Activated CD4-positive, alpha-beta T cell treated with anti-CD3 and anti-CD28 coated beads, Interleukin-2, Interleukin-4, amounts not matched to agents 100 ng/mL and 50 ng/mL, durations not matched to agents 16 hours and 8 hours (primary cell): ENCODE measurements at places on chromosomes 1 and 21.

DNA sequence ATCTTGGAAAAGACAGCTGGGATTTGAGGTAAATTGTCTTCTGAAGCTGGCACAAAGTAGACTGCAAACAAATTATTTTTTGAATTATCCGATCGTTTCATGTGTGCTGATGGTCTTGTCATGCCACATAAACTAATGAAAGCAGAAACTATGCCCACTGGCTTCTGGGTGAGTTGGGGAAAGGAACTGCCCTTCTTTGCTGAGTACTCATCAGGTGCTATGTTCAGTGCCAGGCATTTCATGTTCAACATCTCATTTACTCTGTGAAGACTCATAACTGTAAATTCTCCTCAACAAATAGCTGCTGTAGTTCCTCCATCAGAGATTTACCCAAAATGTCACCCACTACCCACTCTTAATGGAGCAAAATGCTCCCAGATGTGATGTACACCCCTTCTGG, 1.2 kb downstream of the TRIT1 start:
- no peak for DNase-seq

DNA sequence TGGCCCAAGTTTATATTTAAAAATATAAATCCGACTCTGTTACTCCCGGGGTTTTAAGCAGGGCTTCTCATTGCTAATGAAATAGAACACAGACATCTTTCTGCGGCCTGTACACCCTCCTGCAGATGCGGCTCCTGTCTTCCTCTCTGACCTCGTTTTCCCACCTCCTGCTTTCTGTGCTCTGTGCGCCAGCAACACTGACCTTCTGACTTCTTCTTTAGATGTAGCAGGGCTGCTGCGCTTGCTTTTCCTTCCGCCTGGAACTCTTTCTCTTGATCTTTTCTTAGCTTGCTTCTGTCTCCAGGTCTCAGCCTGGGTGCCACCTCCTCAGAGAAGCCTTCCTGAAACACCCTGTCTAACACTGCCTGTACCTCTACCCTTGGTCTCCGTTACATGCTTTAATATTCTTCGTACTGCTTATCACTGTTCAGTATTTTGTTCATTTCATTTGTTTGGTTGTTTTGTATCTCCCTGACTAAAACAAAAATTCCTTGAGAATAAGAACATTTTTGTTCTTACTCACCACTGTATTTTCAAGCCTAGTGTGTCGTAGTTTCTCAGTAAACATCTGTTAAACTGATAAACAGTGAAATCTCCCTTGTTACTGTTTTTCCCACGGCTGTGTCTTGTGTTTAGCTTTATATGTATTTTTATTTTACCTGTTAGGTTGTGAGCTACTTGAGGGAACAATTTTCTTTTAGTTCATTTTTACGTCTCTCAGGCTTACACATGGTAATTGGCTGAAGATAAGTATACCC, 79.0 kb downstream of the ST3GAL3 start:
- no peak for DNase-seq

- no peak for DNase-seq
Observed at GRCh38 chr21:44658913-44659595, 1.3 kb downstream of the KRTAP12-3 start.

DNA sequence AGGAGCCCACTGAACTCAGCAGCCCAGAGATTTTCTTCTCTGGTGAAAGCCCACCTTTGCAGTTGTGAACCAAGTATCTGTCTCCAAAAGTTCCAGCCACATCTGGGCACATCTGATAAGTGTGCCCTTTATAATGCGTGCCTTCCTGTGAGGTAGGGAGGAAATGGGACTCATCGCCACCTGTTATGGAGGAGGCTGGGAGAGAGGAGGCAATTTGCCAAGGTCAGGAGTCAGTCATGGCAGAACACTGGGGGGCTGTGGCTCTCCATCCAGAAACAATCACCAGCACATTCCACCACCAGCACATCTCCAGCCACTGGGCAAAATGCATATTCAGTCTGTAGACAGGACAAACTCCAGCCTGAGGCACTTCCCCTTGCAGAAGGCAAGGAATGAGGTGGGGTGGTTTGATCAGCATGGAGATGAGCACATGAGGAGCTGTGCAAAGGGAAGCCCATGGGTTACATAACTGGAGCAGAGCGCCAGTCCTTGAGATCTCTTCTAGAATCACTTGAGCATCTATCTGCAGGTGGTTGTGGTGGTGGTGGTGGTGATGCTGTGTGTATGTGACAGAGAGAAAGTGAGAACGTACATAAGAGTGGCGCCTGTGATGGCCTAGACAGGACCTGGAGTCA, 15.0 kb upstream of the LEMD1 start:
- no peak for DNase-seq

DNA sequence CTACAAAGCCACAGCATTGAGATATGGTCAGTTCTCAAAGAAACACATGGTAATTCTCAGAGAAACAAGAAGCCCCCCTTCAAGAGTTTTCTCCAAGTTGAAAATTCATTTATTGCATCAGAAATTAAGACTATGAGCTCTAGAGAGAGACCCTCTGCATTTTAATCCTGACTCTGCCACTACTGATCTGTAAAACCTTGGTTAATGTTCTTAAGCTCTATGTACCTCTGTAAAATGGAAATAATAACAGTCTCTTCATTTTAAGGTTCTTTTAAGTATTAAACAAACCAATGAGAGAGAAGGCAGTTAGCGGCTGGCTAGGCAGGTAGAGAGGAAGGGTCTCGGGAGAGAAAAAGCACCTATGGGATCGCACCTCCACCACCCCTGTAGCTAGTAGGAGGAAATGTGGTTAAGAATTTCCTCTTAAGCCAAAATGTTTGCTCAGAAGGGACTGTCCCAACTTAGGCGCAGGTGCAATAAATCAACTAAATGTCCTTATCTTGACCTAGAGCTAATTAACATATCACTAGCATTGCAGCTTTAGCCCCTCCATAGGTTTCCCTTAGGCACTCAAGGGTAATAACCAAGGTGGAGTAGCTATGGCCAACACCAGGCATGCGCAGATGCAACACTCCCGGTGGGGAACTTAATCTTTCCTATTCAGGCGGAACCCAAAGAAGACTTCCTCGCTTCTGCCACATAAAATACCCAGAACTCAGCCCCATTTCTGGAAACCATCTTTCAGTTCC, 1685.4 kb downstream of the MRPL39 start:
- no peak for DNase-seq

GRCh38 chr1:188194916-188195315, 1366.2 kb downstream of the PLA2G4A start:
- no peak for DNase-seq

DNA sequence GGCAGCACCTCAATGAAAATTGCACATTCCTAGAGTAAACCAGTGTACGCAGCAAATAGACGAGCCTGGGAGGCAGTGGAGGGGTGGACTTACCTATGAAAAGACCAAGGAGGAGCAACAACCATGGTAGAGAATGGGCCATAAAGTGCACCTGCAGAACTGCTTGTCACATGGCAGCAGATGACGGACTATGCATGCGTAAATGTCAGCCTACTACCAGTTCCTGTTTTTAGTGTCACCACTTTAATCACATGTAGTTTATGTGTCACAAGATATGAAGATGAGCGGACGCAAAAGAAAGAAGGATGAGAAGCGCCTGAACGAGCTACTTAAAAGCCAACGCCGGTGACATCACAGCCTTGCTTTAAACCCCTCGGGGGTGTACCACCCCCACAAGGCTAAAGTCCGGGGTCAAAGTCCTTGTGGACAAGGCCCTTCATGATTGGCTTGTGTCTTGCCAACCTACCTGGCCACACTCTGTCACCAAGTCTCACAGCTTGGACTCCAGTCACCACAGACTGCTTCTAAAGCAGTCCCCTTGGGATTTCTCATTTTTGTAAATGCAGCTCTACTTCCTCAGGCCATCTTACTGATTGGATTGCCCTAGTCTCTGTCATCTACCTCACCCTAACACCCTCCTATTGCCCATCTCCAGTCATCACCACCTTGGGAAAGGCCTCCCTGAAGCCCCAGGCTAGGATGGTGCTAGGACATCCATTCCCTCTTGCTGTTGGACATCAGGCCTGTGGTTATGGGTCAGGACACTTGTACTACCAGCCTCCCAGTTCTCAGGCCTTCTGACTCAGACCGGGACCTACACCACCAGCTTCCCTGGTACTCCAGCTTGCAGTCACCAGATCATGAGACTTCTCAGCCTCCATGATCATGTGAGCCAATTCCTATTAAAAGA, 6.0 kb upstream of the LY9 start:
- no peak for DNase-seq

DNA sequence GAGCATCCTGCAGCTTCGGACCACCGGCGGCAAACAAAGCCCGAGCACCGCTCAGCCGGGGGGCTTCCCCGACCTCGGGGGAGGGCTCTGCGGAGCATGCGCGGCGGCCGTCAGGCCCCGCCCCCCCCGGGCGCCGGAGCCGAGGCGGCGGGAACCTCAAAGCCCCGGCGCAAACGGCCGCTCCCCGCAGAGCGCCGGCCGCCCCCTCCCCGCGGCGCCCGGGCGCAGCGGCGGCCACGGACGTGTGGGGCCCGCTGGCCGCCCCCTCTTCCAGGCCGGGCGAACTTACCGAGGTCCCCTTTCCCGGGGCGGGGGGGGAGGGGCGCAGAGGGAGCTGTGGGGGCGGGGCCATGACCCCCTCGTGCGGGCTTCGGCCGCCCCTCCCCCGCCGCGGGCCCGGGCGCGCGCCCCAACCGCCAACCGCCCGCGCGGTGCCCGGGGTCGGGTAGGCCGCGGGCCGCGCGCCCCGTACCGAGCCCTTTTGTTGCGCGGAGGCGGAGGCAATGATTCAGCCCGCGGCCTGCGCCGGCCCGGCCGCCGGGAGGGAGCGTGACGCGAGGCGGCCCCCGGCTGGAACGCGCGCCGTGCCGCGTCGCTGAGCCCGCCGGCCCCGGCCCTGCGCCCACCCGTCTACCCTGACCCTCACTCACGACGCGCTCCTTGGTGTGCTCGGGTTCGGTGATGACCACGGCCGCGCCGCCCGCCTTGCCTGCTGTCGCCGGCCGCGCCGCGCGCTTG, 1.7 kb downstream of the RCC2 start:
- peak; percentile 34 for DNase-seq

DNA sequence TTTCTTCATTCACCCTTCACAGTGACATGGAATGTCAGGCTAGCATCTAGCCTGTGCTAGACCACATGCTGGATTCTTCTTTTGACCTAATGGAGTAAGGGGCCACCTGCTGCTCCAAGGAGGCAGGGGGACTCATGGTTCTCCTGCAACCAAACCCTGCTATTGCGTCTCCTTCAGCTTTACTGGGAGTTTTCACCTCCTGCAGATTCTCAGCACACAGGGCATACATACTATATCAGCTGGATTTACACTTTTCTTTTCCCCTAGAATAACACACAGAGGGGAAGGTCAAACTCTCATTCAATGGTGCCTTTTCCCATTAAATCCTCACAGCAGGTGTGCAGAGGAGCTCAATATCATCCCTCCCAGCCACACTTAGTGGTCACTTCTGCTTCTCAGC, 16.6 kb upstream of the AK5 start:
- no peak for DNase-seq

DNA sequence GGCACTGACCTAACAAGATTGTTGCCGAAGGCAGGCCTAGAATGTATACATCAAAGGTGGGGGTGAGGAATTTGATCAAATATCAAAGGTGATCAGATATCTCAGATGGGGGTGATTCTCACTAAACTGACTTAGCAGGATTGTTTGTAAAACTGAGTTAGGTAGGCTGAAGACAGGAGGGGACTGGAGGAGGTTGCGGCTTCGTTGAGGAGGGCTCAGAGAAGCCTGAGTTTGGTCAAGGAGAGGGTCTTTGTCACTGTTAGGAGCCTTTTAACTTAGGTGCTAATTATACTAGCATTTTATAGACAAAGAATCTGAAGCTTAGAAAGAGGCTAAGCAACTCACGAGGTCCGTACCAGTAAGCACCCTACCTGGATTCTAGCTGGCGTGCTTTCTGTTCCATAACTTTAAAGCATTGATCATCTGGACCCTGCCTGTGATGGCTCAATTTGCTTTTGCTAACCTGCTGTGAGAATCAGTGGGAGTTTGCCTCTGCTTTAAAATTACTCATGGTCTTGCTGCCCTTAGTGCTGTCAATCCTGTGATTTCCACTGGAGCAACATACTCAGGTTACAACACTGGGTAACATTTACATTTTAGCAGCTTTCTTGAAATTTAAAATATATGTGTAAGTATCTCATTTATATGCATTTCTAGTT, 49.8 kb downstream of the ITSN1 start:
- no peak for DNase-seq

DNA sequence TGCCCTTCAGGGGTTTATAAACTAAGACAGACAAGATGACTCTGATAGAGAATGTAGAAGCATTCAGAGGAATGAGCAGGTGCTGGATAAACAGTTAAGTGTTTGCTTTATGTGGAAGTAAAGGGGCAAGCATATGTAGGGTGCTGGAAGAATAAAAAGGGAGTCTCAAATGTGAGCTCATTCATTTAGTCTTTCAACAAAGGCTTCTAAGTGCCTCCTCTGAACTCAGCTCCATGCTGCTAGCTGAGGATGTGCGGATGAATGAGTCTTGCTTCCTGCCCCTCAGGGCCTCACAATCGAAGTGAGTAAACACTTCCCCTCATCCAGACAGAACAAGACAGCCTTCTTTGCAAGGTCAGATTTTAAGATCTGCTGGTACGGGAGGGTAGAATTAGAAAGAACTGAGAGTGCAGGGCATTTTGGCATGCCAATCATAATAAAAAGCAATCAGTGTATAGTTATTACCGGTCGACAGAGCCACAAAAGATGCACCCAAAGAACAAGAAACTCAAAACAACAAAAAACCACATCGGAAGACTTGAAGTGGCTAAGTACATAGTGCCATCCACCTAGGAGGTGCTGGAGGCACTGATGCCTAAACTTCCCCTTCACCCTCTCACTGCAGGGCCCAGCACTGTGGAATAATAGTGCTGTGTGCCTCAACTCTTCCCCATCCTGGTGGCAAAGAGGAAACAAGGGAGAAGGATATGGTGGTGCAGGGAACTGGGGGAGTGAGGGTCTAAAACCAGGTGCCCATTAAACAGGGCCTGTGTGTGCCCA, 69.8 kb downstream of the TNR start:
- no peak for DNase-seq

GRCh38 chr1:71788113-71788512, 494.2 kb downstream of the NEGR1 start:
- no peak for DNase-seq

DNA sequence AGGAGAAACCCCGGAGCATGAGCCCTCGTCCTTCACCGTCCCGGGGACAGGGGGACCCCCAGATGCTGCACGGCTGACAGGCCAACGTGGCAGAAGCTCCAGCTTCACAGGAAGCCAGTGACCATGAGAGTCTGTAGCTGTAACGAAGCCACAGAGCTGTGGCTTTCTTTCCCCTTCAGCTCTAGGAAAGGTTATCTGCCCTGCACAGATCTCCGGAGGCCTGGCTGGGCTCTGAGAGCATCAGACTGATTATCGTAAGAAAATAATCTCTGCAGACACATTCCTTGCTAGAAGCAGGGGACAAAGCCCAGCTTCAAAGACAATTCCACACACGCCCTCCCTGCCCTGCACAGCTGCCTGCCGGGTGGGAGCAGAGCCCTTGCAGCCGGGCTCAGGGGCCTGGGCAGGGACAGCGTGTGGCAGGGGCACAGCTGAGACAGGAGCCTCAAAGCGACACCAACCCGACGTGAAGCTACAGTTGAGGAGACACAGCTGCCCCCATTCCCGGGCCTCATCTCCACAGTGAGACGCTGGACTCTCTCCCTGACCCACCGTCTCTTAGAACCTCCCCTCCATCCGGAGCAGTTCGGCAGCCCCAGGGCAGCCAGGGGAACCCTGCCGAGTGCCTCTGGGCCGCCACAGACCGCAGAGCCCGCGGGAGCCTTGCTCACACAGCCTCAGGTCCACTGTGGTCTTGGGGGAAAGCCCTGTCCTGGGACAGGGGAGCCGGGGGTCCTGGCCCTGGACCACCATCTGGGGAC, 30.6 kb downstream of the POFUT2 start:
- DNase-seq: no peak
